Regular cardiac myocyte (primary cell): ENCODE measurements at places on chromosomes 13 and 19. TPM values are rescaled to one million over a fixed set of nuclear protein-coding genes. Genes with fewer than 3 reads are reported as not detected.

The KLF16 gene
- total RNA-seq = 4.8 and 9.4 TPM in 2 replicates

The CCDC70 gene
- not detected in 2 replicates for total RNA-seq

The HSD11B1L gene
- total RNA-seq = 5.4 and 20.0 TPM in 2 replicates

The DAPK3 gene
- 83.4 and 153 TPM in 2 replicates for total RNA-seq

The CPT1C gene
- 13.0 and 15.5 TPM in 2 replicates for total RNA-seq

The CDX2 gene
- not detected in 2 replicates for total RNA-seq

The IZUMO4 gene
- total RNA-seq = 0.58 and 0.85 TPM in 2 replicates

The LRG1 gene
- total RNA-seq = not detected in 2 replicates

The OR7A5 gene
- total RNA-seq = not detected in 2 replicates

The ZNF546 gene
- total RNA-seq = 6.7 and 7.6 TPM in 2 replicates

The FGF22 gene
- not detected in 2 replicates for total RNA-seq

The SPTBN4 gene
- 0.77 and 3.7 TPM in 2 replicates for total RNA-seq

The CCL25 gene
- total RNA-seq = not detected in 2 replicates

The CEACAM4 gene
- not detected in 2 replicates for total RNA-seq

The SIGLECL1 gene
- not detected in 2 replicates for total RNA-seq

The KLK4 gene
- total RNA-seq = not detected in 2 replicates

The KCNRG gene
- 2.9 and 3.7 TPM in 2 replicates for total RNA-seq

The KIR2DL3 gene
- total RNA-seq = not detected in 2 replicates

The ZNF429 gene
- 6.8 and 7.7 TPM in 2 replicates for total RNA-seq

The CBLC gene
- total RNA-seq = under 0.01 TPM in 2 replicates

The ZNF583 gene
- 5.4 and 5.6 TPM in 2 replicates for total RNA-seq

The IRGC gene
- not detected in 2 replicates for total RNA-seq

The CCDC8 gene
- total RNA-seq = 12.8 and 21.1 TPM in 2 replicates

The PNMA8C gene
- total RNA-seq = 0.19 and 0.28 TPM in 2 replicates

The TBXA2R gene
- 1.4 and 2.1 TPM in 2 replicates for total RNA-seq

The OCEL1 gene
- 0.77 and 2.3 TPM in 2 replicates for total RNA-seq

The SCN1B gene
- 1.3 and 2.3 TPM in 2 replicates for total RNA-seq

The NKPD1 gene
- under 0.01 and 0.56 TPM in 2 replicates for total RNA-seq

The PRRG2 gene
- total RNA-seq = 0.19 and 1.1 TPM in 2 replicates

The C19orf85 gene
- total RNA-seq = not detected in 2 replicates

The GIPC1 gene
- total RNA-seq = 95.0 and 118 TPM in 2 replicates

The CD320 gene
- 21.7 and 32.7 TPM in 2 replicates for total RNA-seq

The CD70 gene
- total RNA-seq = not detected in 2 replicates

The URAD gene
- not detected in 2 replicates for total RNA-seq

The SHANK1 gene
- 2.9 and 7.6 TPM in 2 replicates for total RNA-seq

The TPTE2 gene
- total RNA-seq = not detected in 2 replicates

The SLITRK6 gene
- total RNA-seq = under 0.01 TPM in 1 of 2 replicates, not detected in the other

The SLC10A2 gene
- total RNA-seq = not detected in 2 replicates

The CEACAM3 gene
- not detected in 2 replicates for total RNA-seq

The ZNF491 gene
- 2.9 and 3.9 TPM in 2 replicates for total RNA-seq

The PLPP2 gene
- total RNA-seq = 5.6 and 9.4 TPM in 2 replicates

The CCNA1 gene
- total RNA-seq = 11.3 and 12.8 TPM in 2 replicates

The EDNRB gene
- total RNA-seq = 5.4 and 11.8 TPM in 2 replicates

The ERVV-1 gene
- total RNA-seq = not detected in 2 replicates

The ZMYM2 gene
- total RNA-seq = 30.5 and 54.4 TPM in 2 replicates

The MISP gene
- total RNA-seq = 0.19 and 0.85 TPM in 2 replicates

The FFAR1 gene
- not detected in 2 replicates for total RNA-seq

The NR1H2 gene
- 77.8 and 121 TPM in 2 replicates for total RNA-seq

The SMG9 gene
- 4.8 and 6.8 TPM in 2 replicates for total RNA-seq

The SHISA7 gene
- not detected in 2 replicates for total RNA-seq
